ENCODE measurements at places on chromosomes 12 and 14.

- peaks cover 5% of the 10 kb centered on the region for H3K36me3 ChIP-seq
- peak overlapping the region; percentile 75 for H3K27ac ChIP-seq
- H3K4me1 ChIP-seq: no peaks in the 10 kb centered on the region
- no peak for DNase-seq
- no peaks in the 10 kb centered on the region for H3K27me3 ChIP-seq
- H3K4me3 ChIP-seq: no peak overlapping the region
Observed at GRCh38 chr12:124379938-124380754, 85.3 kb downstream of the RFLNA start.

DNA sequence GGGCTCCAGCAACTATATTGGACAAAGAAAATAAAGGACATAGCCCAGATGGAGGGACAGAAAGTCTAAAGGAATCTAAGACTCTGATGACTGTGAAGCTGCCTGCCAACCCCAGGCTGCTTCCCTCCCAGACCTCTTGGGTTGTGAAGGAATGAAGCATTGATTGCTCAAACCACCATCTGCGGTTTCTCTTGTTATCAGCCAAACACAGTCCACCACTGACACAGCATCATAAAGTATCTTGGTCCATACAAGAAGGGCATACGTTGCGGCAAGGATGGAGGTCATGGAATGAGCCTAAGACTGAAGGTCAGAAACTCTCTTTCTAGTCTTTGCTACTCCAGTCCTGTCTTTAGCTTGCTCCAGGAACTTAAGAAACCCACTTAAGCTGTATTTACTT lies 58.5 kb upstream of the PLXNC1 start:
- no peaks in the 10 kb centered on the region for H3K36me3 ChIP-seq
- no peaks in the 10 kb centered on the region for H3K4me1 ChIP-seq
- no peak overlapping the region for H3K4me3 ChIP-seq
- DNase-seq: no peak
- H3K27me3 ChIP-seq: no peaks in the 10 kb centered on the region

DNA sequence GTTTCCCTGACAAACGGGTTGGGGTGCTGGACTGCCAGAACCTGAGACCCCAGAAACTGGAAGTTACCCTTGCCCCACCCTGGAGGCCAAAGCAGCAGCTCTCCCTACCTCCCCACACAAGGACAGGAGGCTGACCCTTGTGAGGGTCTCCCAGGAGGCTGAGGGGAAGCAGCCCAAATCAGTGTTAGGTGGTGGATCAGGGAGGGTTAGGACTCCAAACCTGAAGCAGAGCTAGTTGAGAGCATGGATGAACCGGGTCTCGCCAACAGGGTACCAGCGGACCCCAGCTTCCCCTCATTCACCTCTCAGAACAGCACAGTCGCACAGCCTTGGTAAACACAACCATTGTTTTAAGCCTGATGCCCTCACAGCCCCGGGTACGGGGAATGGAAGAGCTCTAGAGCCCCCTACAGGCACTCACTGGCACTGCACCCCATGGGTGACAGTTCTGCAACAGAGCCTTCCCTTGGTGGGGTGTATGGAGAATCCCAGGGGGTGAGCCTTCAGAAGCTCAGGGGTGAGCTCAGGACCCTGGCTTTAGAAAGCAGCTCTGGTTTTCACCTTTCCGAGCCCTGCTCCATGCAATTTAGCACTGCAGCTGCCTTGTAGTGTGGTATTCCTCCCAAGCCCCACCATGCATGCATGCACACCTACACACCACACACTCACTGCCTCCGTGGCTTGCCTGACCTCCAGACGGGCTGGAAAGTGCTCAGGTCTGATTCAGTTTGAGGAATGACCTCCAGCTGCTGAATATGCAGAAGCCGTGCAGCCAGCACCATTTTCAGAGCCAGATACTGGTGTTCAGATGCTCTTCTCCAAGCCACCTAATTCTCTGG lies 11.2 kb downstream of the ESRRB start:
- no peaks in the 10 kb centered on the region for H3K4me1 ChIP-seq
- no peak overlapping the region for H3K27ac ChIP-seq
- H3K36me3 ChIP-seq: no peaks in the 10 kb centered on the region
- H3K27me3 ChIP-seq: peaks cover 2% of the 10 kb centered on the region
- no peak overlapping the region for H3K4me3 ChIP-seq

DNA sequence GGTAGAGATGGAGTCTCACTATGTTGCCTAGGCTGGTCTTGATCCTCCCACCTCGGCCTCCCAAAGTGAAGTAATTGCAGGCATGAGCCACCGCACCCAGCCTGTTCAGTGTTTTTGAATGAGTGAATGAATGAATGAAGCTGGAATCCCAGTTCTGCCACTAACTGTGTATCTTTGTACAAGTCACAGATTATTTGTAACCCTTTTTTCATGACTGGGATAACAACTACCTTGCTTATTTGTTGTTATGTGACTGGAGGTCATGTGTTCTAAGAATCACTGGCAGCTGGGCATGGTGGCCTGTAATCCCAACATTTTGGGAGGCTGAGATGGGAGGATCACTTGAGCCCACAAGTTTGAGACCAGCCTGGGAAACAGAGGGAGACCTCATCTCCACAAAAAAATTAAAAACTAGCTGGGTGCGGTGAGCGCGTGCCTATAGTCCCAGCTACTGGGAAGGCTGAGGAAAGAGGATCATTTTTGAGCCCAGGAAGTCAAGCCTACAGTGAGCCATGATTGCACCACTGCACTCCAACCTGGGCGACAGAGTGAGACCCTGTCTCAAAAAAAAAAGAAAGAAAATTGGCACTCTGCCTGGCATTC lies 13.3 kb upstream of the NUMB start:
- no peaks in the 10 kb centered on the region for H3K27me3 ChIP-seq
- H3K27ac ChIP-seq: no peak overlapping the region
- DNase-seq: no peak
- no peak overlapping the region for H3K4me3 ChIP-seq
- H3K36me3 ChIP-seq: no peaks in the 10 kb centered on the region
- H3K4me1 ChIP-seq: no peaks in the 10 kb centered on the region

- H3K27ac ChIP-seq: no peak overlapping the region
- H3K27me3 ChIP-seq: no peaks in the 10 kb centered on the region
- DNase-seq: no peak
- no peaks in the 10 kb centered on the region for H3K36me3 ChIP-seq
Observed at GRCh38 chr12:104827587-104827986, 130.5 kb downstream of the SLC41A2 start.

- H3K27ac ChIP-seq: no peak overlapping the region
- no peaks in the 10 kb centered on the region for H3K36me3 ChIP-seq
- no peaks in the 10 kb centered on the region for H3K4me1 ChIP-seq
- H3K27me3 ChIP-seq: no peaks in the 10 kb centered on the region
Observed at GRCh38 chr12:21583587-21583986, 21.1 kb downstream of the GYS2 start.

DNA sequence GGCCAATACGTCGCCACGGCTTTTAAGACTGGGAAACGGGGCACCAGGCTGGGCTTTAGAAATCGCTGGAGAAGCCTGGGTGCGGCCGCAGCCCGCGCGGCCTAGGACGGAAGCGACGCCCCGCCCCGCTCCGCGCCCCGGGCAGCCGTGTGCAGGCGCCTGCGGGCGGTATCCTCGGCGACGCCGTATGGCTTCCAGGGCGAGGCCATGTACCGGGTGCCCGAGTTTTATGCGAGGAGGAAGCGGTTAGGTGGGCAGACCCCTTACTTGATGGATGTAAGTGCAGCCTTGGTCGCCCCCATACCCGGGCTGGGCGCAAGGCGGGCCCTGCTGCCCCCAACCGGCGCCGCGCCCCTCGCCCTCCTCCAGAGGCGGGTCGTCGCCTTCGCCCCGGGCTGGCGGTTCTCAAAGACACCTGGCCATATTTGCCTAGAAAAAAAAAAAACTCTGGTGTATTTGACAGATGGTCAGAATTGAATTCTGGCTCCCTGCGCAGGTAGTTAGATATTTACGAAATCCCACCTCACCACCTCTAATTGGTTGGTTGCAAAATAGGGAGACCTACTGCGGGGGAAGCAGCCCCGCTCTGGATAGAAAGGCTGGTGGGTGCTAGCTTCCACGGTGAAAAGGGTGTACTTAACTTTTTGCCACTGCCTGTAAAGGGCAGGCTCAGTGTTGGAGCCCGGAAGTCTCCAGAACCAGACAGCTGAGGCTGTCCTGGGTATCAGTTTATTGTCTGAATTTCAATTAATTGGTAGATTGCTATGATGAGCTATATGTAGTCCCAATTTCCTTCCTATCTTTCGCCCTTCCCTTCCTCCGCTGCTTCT lies at the start of gene PPP1R36:
Gene PPP1R36, plus strand, starts transcription at position 171 of the 830 bp plus-strand sequence. Its CDS starts 37 bp downstream, at position 208.
- H3K4me1 ChIP-seq: no peaks in the 10 kb centered on the region
- peak within 1 kb of the TSS; percentile 60 for H3K27ac ChIP-seq
- no peaks in the 10 kb centered on the region for H3K36me3 ChIP-seq
- peak within 1 kb of the TSS; percentile 26 for H3K4me3 ChIP-seq
- no peaks in the 10 kb centered on the region for H3K27me3 ChIP-seq

DNA sequence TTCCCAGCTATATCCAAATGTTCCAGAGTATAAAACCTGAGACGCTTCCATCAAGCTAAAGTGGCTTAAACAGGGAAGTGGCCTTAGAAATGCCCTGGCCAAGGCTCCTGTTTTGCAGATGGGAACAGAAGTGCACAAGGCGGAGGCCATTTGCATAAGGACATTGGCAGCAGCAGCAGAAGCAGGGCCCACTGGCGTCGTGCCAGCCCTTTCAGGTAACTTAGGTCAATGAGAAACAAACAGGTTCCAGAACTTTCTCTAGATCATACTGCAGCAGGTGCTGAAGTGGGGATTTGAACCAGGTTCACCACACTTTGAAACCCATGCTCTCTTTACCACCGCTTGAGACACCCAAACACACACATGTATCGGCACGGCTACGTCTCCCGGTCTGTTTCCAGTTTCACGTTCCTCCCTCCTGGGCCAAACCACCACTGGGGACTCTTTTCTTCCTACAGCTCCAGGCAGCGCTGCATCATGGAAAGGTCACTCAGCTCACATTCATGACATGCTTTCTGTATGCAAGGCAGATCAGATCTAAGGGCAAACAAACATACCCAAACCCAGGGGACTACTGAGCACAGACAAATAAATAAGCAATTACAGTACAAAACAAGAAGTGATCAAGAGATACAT lies 46.0 kb upstream of the PLEKHG6 start:
- no peaks in the 10 kb centered on the region for H3K27me3 ChIP-seq
- no peaks in the 10 kb centered on the region for H3K36me3 ChIP-seq
- no peak overlapping the region for H3K27ac ChIP-seq
- peak; percentile 49 for DNase-seq
- peaks cover 8% of the 10 kb centered on the region for H3K4me1 ChIP-seq

DNA sequence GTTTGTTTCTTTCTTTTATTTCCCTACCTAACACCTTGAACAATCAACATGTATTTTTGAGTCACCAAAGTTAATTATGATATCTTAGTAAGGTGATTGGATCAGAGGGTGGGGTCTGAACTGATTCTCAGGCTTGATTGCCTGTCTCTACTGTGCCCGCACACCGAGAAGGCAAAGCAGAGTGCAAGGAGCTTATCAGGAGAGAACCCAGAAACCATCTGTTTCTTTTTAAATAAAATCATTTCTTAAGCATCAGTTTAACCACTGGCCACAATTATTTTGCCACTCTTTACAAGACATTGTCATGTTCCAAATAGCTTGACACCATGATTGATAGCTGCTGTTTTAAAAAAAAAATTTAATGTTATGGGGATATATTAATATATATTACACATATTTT lies 3.1 kb downstream of the GARIN2 start:
- H3K4me3 ChIP-seq: no peak overlapping the region
- H3K27ac ChIP-seq: no peak overlapping the region
- no peaks in the 10 kb centered on the region for H3K4me1 ChIP-seq
- no peak for DNase-seq
- H3K36me3 ChIP-seq: no peaks in the 10 kb centered on the region

GRCh38 chr12:105030820-105031807 lies 45.0 kb downstream of the NOPCHAP1 start:
- H3K27ac ChIP-seq: no peak overlapping the region
- DNase-seq: no peak
- no peaks in the 10 kb centered on the region for H3K4me1 ChIP-seq
- no peaks in the 10 kb centered on the region for H3K36me3 ChIP-seq
- H3K27me3 ChIP-seq: no peaks in the 10 kb centered on the region

GRCh38 chr14:54383835-54384234 lies 13.0 kb upstream of the CDKN3 start:
- H3K27me3 ChIP-seq: no peaks in the 10 kb centered on the region
- H3K4me1 ChIP-seq: no peaks in the 10 kb centered on the region
- H3K36me3 ChIP-seq: no peaks in the 10 kb centered on the region
- no peak overlapping the region for H3K4me3 ChIP-seq
- H3K27ac ChIP-seq: no peak overlapping the region
- no peak for DNase-seq

GRCh38 chr12:63404611-63405010 lies 253.6 kb upstream of the AVPR1A start:
- H3K27ac ChIP-seq: no peak overlapping the region
- no peak for DNase-seq
- H3K4me3 ChIP-seq: no peak overlapping the region
- no peaks in the 10 kb centered on the region for H3K27me3 ChIP-seq
- no peaks in the 10 kb centered on the region for H3K4me1 ChIP-seq
- H3K36me3 ChIP-seq: no peaks in the 10 kb centered on the region

DNA sequence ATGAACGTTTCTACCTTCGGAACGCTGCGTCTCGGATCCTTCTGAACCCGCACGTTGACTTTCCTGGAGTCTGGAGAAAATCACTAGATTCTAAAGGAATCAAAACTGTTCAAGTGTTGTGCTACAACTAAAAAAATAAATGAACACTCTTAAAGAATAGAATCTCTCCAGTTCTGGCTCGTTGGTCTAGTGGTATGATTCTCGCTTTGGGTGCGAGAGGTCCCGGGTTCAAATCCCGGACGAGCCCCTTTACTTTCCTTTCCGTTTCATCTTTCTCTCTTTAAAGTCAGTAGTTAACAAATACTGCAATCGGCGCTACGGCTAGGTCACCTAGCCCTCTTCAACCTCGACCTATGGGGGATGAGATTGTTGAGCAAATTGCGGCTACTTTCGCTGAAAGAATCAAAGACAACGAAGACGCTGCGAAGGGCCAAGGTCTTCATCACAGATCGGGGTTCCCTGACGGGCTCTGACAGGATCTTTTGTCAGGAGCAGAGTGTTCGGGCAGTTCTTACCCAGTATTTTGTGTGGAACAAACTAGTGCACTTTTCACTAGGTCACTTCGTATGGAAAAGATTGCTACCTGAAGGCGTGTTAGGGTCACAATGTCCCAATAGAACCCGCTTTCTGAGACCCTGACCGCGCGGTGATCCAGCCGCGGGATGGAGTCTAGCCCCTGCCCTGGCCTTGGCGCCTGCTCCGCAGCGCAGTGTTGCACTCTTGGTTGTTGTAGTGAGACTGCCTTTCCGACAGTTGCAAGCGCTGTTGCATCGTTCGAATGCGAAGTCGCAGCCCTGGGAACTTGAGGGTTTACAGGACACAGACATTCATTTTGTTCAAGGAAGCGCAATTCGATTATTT lies 8.4 kb downstream of the OR6S1 start:
- H3K4me1 ChIP-seq: peaks cover 4% of the 10 kb centered on the region
- peak overlapping the region; percentile 29 for H3K4me3 ChIP-seq
- peak; percentile 68 for DNase-seq
- H3K27ac ChIP-seq: no peak overlapping the region
- no peaks in the 10 kb centered on the region for H3K27me3 ChIP-seq

DNA sequence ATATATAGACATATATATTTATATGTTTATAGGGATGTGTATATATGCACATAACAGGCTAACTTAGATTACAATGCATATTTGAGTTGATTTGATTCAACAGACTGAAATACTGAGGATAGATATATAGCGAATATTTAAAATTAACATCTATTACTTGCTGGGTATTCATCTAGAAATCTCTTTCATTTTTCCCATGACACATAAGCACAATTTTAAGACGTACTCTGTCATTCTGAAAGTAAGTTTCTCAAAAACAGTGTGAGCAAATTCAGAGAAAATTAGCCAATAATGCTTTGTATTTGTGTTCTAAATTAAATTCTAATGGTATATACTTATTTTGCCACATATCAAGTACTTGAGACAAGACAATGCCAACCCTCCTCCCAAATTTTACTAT lies 907.5 kb upstream of the MDGA2 start:
- H3K27me3 ChIP-seq: no peaks in the 10 kb centered on the region
- H3K4me3 ChIP-seq: no peak overlapping the region
- DNase-seq: no peak
- H3K4me1 ChIP-seq: no peaks in the 10 kb centered on the region
